ENCODE measurements at places on chromosomes 7 and 10. TPM values are rescaled to one million over a fixed set of nuclear protein-coding genes. Genes with fewer than 3 reads are reported as not detected.

PRXL2A gene
- total RNA-seq = 13.0 TPM

CHAT gene
- total RNA-seq = not detected

ARMH3 gene
- total RNA-seq = 10.7 TPM

COX19 gene
- total RNA-seq = 3.2 TPM

Data from myometrial cell (primary cell).